ENCODE measurements at places on chromosomes 3 and 15.

GRCh38 chr3:71511037-71511436, 72.5 kb downstream of the FOXP1 start:
- no peak for DNase-seq

DNA sequence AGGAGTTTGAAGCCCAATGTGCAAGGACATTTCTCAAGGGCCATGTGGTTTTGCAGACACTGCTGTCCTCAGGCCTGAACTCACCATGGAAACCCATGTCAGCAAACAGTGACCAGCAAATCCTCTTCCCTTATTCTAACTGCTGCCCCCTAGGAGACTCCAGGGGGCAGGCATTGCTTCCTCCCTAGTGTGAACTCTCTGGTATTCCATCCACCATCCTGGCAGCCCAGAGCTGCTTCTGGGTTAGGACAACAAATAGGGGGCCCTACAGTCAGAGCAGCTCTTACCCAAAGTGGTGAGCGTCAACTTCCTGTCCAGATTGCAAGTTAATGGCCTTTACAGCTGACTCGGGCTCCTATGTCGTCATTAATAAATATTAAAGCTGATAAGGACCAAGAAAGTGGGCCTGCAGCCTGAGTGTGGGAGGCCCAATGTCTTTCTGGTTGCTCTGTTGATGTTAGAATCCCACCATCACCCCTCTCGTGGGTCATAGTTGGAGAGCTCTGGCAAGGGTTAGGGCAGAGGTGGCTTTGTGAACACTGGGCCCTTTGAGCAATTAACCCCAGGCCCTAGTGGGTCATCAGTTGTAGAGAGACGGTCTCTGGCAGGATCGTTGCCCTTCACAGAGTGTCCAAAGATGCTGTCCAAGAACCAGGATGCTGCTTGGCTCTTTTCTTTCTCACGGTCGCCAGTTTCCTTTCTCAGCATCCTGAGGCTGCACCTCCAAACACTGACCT, 41.5 kb downstream of the TGM4 start:
- no peak for DNase-seq

DNA sequence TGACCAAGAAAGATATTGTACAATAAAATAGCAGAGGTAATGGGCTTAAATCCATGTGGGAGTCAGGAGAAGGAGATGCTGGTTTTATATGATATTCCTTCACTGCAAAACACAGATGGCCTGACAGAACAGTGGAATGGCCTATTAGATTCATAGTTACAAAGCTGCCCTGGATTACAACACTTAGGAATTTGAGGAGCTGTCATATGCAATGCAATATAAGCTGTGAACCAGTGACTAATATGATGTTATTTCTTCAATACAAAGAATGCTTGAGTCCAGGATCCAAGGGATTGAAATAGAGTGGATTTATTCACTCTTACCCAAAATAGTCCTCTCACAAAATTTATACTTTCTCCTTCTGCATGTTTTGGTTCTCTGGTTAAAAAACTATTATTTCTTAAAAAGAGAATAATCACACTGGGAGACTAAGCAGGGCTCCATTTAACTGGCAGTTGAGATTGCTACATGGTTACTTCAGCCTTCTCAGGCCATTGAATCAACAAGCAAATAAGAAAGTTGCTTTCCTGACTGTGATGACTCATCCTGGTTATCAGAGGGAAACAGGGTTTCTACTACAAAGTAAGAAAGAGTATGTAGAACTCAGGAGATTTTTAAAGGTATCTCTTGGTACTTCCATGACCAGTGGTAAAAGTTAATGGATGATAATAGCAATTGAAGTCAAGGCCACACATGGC, 79.8 kb upstream of the ZPLD1 start:
- no peak for DNase-seq

DNA sequence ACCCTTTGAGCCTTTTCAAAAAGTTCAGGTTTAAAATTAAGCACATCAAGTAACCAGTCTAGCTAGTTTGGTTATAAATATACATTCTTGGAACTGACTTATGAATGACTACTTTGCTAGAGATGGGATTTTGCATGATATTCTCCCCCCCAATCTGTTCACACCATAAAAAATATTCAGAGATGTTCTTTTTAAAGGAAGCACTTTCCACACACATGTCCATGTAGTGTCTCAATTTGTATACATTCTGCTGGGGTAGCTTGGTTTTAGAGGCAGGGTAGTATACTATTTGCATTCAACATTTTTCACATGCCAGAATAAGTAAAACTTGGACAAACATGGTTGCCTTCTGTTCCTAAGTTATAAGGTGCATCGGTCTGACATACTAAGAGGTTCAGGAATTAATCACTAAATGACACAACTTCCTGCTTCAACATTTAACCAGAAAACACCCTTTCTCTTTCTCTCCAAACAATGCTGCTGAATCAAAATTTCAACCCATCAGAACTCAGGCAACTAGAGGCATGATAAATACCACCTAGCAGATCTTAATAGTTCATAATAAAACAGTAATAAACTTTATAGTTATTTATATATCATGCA, 57.0 kb downstream of the SUMF1 start:
- no peak for DNase-seq

GRCh38 chr3:79063624-79064023, 704.2 kb downstream of the ROBO1 start:
- DNase-seq, result no peak

GRCh38 chr15:46127361-46127874, 492.6 kb downstream of the SQOR start:
- no peak for DNase-seq

DNA sequence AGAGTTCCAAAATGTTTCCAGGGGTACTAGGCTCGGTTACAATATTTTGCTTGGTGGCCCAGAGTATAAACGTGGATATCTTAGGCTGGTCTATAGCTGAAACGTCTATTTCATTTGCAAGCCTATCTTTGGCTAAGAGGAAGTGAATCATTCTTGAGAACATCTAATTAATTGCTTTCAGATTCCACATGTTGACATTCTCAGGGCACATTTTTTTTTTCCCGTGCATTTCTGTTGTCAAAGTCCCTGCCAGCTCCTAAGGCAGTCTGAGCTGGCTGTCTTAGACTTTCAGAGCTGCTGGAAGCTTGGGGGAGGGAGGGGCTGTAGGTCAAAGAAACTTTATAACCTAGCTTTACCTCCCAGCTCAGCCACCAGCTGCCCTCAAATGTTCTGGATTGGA, 23.2 kb upstream of the LAMP3 start:
- DNase-seq, result no peak

DNA sequence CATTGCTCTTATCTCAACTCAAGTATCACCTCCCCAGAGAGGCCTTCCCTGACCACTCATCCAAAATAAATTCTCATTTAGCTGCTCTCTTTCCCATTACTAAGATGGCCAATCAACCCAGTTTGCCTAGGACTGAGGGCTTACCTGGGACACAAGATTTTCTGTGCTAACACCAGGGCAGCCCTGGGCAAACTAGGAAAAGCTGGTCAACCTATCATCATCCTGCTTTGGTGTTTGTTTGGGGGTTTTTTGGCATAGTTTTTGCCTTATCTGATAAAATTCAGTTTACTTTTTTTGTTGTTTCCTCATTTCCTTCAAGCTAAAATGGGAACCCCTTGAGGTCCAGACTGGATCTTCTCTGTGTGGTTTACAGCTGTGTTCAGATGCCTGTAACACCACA, 131.4 kb upstream of the NR2F2 start:
- no peak for DNase-seq

DNA sequence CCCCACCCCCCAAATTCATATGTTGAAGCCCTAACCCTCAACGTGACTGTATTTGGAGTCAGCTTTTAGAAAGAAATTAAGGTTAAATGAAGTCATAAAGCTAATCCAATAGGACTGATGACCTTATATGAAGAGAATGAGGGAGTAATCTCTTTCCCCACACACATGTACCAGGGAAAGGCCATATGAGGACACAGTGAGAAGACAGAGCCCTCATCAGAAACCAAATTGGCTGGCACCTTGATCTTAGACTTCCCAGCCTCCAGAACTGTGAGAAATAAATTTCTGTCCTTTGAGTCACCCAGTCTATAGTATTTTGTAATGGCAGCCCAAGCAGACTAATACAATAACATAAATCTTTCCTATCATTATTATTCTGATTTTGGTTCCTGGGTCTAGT, 194.7 kb upstream of the NANOGP8 start:
- no peak for DNase-seq
